ENCODE measurements at places on chromosomes 16 and 17. TPM values are rescaled to one million over a fixed set of nuclear protein-coding genes. Genes with fewer than 3 reads are reported as not detected.

The OR3A3 gene
- not detected for total RNA-seq

The TP53TG3C gene
- total RNA-seq = not detected

DNA sequence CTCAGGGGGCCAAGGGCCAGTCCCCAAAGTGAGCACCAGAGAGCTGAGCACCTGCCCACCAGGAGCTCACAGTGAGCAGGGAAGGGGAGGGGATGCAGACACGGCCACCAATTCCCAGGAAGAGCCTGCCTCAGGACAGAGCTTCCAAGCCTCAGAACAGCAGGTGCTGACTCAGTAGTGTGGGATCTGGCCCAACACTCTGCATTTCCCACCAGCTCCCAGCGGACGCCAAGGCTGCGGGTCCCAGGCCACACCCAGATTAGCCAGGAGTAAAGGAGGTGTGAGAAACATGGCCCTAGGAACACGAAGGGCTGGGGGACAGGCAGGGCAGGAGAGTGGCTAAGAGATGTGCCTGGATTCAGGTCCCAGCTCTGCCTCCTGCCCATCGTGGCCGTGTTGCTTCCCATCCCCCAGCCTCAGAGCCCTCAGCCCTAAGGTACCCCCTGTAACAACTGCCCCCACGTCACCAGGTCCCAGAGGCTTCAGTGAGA, 28.4 kb upstream of the EIF1 start:
- DNase-seq = no peak

GRCh38 chr17:66407864-66408263, 105.5 kb downstream of the PRKCA start:
- DNase-seq = no peak

DNA sequence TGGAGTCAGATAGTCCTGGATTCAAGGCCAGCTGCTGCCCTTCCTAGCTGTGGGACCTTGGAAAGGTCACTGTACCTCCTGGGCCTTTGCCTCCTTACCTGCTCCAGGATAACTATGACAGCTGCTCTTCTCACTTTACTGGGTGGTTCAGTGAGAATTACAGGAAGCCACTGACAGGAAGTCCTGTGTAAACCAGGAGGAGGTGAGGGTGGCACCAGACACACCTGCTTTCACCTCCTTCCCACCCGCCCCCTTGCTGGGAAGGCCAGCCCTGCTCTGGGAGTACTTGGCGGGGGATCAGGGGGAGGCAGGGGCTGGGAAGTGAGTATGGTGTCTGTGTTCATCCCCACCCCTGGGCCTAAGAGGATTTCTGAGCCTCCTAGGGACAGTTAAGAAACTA, 42.6 kb downstream of the CPNE2 start:
- DNase-seq = peak; percentile 60

DNA sequence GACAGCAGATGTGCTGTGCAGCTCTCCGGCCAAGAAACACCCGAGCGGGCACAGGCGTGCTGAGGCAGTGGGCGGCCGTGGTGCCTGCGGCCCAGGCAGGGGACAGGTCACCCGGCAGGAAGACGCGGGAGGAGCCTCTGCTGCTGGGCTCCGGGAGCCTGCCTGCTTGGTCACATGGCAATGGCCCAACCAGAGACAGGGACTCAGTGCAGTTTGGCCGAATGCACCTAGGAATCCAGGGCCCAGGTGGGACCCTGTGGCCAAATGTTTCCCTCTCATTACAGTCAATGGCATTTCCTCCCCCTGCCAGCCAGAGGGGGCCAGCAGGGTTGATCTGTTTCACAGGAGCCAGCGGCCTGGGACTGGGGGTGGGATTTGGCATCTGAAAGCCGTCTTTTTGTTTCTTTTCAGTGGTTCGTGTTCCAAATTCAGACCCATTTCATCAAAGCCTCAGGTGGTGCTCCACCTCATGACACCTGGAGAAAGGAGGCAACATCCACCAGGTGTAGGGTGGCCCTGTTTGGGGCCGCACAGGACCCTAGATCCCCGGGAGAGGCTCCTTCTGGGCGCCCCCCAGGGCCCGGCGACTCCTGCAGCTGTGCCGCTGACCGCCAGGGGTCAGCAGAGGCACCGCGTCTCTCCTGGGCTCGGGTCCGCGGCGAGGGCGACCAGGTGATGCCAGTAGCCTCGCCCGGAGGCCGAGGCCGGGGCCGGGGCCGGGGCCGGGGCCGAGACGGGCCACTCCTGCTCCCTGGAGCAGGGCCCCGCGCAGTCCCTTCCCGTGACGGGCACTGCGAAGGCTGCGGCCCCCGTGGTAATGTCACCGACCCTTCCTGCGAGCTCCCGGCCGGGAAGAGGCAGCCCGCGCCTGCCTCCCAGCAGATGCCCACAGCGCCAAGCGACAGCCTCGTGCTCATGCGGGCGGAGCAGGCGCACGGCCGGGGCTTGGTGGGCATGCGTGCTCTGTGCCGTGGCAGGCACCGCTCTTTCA, 118.5 kb downstream of the C16orf78 start:
- DNase-seq = peak; percentile 60

DNA sequence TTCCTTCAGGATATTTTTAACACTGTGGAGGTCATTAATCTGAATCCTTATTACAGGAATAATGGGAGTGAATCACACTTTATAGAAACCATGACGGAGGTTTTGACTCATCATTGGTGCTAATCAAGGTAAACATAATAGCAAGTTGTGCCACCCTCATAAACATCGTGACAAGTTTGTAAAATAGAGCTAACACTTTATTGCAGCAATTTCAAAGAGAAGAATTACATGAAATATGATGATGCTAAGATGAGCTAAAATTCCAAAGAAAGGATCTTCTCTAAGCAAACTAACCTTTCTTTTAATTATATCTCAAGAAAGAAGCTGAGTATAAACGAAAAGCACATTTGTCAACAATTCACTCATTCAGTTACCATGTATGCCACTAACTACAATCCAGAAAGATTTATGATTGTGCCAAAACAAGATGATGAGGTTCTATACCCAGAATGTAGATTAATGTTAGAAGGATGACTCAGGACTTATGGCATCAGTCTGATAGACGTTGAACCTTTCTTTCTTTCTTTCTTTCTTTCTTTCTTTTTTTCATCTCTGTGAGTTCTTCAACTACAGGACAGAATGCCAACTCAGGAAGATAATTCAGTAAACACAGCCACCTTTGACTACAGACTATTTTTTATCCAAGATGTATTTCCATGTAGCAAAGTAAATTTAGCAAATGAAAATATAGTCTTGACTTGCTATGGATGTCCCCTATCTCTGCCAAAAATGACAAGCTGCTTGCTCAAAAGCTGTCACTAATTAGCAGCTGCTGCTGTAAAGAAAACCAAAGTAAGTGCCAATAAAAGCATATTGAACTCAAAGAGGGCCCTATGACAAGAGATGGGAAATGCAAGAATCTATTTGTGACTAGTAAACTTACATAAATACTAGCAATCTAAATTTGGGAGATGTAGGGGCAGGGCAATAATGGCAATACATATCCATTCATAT, 23.3 kb downstream of the STAT5B start:
- DNase-seq = no peak

DNA sequence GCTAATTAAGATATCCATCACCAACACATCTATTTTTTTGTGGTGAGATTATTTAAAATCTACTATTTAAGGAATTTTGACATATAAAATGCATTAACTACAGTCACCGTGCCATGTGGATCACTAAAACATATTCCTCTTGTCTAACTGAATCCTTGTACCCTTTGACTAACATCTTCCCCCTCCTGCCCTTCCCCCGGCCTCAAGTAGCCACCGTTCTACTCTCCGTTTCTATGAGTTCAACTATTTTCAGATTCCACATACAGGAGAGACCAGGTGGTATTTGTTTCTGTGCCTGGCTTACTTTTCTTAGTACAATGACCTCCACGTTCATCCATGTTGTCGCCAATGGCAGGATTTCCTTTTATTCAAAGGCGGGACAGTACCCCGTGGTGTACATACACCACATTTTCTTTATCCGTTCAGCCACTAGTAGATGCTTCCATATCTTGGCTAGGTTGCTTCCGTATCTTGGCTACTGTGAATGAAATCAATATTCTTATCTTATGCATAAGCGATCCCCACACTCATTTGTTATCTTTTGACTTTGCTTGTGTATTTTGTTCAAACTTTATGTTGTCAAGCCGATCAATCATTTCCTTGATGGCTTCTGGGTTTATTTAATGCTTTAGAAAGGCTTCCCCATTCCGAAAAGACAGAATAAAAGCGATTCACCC, 134.7 kb downstream of the KCNJ12 start:
- no peak for DNase-seq

DNA sequence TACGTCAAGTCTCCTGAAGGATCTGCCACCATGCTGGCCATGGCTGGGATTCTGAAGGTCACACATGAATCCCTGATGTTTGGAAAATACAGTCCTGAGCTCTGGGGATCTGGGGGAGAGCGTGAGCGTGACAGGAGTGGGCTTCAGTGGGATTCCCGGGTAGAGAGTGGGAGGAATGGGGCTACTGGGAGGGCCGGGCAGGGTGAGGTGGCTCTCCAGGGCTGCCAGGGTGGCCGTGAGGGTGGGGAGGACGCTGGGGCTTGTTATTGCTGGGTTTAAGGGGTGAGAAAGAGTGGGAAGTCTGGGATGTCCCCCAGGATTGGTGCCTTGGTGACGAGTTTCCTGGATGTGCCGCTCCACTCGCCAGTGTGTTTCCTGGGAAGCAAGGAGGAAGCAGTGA, 31.3 kb downstream of the FOXL1 start:
- no peak for DNase-seq

DNA sequence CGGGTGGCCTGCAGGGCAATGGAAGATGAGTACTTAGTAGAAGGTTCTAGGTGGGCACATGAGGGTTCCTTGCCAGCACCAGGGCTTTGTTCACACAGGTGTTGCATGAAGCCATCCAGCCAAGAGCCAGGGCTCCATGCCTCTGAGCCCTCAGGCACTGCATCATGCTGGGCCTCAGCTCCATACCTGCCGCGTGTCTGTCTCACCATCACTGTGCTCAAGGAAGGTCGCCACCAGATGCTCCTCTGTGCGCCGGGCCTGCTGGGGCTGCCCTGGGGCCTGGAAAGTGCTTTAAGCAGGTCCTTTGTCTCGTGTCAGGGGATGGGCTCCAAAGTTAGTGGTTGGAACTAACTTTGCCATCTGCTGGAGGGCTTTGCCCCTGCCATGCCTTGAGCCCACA, 25.6 kb downstream of the C16orf90 start:
- DNase-seq = no peak

DNA sequence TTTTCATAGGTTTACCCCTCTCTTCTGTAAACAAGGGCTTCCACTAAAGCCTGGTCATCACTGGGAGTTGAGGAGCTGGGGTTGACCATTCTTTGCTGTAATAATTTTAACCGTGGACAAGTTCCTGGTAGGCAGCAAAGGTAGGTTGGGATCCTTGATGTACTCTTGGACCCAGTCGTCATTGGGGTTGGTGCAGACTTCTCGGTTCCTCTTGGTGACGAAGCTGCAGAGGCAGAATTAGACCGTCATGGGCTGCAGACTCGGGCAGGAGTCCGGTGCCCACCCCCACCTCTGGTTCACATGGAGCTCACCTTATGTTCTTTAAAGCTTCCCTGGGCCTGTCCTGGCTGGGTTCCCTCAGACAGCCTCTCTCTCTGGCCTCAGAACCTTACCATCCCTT, 3.8 kb downstream of the CCL16 start:
- DNase-seq = no peak
